ENCODE measurements at places on chromosomes 5 and 9.

DNA sequence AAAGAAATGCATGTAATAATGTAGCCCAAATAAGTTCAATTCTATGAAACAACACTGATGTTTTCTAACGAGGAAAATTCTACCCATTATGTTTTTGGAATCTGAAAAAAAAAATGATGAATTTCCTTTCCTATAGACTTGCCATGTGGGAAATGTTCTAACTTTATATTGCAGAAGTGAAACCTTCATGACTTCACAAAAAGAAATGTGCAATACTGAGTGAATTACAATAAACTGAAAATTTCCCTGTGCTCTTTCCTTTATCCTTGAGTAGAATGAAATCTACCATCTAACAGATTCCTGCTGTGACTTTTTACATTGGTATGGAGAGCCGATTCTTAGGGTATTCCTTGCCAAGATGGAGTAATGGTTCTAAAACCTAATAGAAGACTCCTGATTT lies 1622.5 kb downstream of the MAT2B start:
- no peak for DNase-seq

DNA sequence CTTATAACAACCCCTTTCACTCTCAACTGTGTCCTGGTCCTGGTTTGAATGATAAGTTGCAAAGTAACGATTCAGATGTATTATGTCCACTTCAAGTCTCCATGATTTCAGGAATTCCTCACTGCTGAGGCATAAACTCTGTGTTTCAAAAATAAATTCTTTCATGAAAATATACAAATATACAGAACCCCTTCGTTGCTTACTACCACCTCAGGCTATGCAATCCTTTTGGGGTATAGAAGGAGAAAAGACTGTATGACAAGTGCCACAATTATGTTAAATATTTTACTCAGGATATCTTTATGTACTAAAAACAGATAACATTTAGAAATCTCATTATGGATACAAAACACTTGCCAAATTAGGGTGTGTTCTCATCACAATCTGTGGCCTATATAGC lies 190.7 kb downstream of the KCTD16 start:
- no peak for DNase-seq

DNA sequence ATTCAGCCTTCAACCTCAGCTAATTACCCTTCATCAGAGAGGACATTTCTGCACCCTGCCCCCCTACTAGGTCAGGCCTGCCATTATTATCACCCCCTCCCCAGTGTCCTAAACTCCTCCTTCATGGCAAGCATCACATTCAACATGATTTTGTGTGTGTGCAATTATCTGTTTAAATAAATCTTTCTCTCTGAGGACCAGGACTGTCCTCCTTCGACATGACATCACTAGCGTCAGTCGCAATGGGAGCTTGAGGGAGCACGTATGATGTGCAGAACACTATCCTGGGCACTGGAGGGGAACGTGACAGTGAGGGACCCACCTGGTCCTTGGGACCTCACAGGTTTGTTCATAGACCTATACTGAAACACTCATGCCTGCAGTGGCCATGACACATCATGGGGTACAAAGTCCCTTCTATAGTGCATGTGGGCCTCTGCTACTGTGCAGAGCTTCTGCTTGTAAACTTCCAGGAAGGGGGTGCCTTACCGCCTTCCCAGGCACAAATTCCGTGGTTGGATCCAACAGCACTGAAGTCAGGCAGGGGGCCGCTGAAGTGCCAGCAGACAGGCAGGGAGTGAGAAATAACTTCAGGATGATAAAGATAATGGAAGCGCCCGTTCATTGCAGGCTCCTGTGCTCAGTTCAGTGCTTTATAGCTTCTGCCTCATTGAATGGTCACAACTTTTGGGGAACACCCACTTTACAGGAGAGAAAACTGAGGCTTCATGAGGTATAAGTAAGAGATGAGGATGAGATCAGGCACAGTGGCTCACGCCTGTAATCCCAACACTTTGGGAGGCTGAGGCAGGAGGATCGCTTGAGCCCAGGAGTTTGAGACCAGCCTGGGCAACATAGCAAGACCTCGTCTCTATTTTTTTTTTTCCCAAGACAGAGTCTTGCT lies 36.0 kb upstream of the STXBP1 start:
- DNase-seq: no peak

DNA sequence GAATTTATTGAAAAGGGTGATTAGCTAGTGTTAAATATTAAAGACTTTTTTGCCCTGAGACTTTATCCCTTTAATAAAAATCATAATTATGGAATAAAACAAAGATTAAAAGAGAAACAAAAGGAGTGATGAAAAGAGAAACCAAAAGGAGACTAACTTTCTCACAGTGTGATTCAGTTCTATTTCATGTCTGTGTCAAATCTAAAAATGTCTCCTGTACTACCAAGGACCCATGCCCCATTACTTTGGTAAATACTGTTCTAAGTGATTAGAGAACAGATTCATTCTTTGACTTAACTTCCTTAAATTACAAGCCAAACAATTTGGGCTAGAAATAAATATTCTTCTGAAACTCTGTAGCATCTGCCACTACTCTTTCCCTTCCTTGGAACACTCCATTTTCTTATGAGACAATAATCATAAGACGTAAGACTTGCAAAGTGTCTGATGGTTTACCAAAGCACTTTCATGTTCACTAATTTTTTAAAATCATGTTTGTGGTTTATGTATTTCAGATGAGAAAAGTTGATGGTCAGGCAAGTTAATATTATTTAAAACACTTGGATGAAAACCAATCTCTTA lies 319.0 kb downstream of the EBF1 start:
- no peak for DNase-seq

- DNase-seq: no peak
These were observed 24.5 kb upstream of the EXOC3 start for GRCh38 chr5:418162-419121.

DNA sequence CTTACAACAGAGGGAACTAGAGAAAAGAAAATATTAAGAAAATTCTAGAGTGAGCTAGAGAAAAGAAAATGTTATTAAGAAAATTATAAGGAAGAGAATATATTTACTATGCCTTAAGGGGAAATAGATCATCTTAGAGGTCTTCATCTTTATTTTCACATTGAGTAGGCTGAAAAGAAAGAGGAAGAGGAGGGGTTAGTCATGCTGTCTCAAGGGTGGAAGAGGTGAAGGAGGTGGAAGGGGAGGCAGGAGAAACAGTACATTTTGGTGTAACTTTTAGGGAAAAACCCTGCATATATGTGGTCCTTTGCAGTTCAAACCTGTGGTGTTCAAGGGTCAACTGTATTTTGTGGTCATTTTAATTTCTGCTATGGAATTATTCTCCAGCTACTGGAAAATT lies 46.6 kb downstream of the PPIP5K2 start:
- no peak for DNase-seq

GRCh38 chr5:77402796-77403195 lies 89.3 kb downstream of the WDR41 start:
- DNase-seq: no peak

DNA sequence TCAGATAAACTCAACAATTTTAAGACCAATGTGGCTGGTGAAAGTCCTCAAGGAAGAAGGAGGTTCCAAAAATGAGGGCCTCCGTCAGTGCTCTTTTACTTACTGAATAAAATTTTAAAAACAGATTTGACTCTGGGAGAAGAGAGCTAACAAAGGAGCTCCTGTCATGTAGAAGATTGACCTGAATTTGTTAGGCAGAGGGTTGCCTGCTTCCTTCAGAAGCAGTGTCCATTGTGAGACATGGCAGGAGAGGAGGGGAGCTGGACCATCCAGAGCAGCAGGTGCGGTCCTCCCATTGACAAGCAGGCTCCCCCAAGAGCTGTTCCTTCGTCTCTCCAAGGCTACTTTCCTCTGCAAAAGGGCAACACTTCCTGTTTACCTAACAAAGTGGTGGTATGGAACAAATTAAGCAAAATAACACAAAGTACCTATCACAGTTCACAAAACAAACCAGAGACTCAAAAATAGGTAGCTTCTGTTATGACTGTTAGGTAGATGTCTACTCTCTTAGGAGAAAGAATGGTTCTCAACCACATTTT lies 238.1 kb downstream of the DENND1A start:
- no peak for DNase-seq

- no peak for DNase-seq
These were observed 489.4 kb upstream of the WWC1 start for GRCh38 chr5:167801999-167802398.

- DNase-seq: no peak
These were observed 8.6 kb upstream of the PRRC1 start for GRCh38 chr5:127508644-127509373.

DNA sequence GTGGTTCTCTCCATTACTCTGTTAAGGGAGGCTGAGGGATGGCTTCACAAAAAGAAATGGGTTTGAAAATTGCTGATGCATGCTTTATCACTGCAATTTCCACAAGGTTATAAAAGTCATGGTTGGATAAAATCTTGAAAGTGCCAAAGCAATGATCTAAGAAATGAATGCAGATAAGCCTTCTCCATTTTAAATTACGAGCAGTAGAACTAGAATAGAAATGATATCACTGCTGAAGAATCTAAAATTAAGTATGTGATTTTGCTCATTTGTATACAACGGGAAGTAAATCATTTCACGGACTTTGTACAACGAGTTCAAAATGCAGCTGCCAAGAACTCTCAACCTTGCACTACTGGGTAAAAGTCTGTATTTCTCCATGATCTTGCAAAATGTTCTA lies 299.0 kb downstream of the PRELID2 start:
- no peak for DNase-seq

DNA sequence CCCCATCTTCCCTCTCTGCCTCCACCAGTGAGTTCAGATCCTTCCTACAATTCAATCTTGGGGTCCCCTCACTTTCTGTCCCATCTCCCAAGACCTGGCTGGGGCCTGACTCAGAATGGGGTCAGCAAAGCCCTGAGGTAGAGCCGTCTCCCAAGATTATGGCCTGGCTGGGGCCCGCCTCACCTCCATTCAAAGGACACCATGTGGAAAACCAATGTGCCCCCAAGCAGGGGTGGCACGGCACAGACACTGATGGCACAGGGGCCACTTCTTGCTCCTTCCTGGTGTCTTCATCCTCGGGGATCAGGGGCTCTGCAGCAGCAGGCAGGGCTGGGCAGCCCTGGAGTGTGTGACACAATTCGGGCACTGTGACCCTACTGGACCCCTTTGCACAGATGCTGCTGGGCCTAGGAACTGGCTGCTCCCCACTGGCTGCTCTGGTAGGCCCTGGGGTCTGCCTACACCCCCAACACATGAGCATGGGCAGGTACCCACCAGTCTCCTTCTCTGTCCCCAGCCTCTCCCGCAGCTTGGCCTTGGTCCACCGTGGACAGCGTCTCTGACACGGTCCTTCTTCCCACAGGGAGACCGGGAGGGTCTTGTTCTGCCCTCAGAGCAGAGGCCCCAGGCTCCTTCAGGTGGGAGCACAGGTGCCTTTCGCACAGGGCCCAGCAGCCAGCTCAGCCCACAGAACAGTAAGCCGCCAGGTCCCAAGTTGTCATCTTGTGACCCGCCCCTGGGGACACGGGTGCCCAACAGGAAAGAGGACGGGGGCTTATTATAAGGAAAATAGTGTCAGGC lies 89.5 kb downstream of the ADAMTS2 start:
- DNase-seq: no peak

DNA sequence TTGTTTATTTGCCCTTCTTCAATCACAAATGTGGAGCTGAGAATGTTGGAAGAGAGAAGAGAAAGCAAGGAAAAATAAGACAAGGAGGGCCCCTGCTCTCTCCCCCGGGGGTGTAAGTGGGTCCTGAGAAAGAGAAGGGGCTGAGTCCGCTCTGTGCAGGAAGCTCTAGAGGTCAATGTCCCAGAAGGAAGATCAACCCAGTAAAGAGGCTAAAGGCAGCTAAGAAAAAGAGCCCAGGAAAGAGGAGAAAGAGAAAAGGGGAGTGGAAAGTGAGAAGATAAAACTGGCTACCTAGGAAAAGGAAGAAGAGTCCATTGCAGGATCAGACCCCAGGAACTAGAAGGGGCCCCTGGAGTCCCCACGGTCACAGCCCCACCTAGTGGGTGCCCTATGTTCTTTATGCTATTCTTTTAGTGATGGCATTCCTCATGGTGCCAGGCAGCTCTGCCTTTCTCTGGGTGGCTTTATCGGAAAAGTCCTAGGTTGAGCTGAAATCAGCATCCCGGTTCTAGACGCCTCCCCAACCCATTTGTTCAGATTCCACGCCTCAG lies 583.4 kb downstream of the ACTL7B start:
- DNase-seq: peak; percentile 30

DNA sequence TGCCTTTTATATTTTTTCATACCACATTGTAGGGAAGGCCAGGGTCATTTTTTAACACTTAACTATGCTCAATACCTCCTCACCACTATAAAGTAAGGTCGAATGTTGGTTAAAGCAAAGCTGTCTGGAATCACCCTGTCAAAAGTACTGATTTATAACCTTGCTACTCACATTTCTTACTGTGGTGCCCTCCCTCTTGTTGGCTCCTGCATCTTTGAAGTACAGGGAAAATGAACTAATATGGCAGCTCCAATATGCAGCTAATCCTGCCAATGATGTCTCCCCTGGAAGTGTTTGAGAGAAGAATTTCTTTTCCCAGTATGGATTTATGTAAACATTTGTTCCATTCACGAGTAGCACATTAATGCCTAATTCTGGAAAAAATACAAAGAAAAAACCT lies 108.4 kb upstream of the RPS23 start:
- no peak for DNase-seq

- DNase-seq: no peak
These were observed 109.5 kb downstream of the SNCAIP start for GRCh38 chr5:122421374-122422079.

- DNase-seq: no peak
These were observed 113.8 kb upstream of the CCL21 start for GRCh38 chr9:34823778-34824177.

DNA sequence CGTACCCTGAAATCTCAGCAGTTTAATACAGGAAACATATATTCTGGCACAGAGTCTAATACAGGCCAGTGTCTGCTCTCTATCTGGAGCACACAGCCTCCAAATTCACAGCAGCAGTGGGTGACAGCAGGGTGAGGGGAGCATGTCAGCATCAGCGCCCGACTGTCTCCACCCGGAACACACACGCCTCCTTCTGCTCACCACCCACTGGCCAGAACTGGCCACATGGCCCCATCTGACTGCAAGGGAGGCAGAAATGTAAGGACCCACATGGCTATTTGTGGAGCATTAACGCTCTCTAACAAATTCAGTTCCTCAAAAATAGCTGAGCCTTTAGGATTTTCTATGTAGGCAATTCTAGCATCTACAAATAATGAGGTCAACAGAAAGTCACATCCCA lies 24.6 kb downstream of the UBE2QL1 start:
- DNase-seq: no peak

GRCh38 chr5:111232311-111233051 lies 8.3 kb downstream of the CAMK4 start:
- no peak for DNase-seq

DNA sequence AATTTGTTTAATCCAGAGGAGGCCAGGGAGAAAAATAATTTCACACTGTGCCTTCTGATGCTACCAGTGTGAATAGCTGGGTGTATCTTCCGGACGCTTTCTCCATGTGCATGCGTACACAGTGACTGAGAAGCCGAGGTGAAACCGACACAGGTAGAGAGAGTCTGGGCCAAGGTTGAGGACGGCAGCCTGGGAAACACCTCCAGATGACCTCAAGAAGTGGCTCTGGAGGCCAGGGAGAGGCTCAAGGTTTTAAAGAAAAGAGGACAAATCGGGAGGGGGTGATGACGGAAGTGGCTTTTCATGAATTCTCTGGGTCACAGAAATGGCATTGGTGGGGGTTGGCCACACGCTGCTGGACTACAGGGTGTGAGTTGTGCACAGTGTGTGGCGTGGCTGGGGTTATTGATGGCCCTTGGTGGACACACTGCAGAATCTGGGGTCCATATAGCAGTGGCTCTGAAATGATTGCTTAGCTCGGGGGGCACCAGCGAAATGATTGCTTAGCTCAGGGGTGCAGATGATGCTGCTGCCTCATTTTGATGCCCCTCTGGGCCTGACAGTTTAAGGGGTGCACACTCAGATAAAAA lies 34.1 kb upstream of the LRRC14B start:
- no peak for DNase-seq

- DNase-seq: no peak
These were observed 15.5 kb downstream of the DAPK1 start for GRCh38 chr9:87513161-87513560.

Data from hypothalamus (tissue), 51 donors.